NCI-H510A treated with DMSO at 0.1 percent for 48 hours (cell line): ENCODE measurements at places on chromosomes 7 and 10.

- no peak for DNase-seq
Observed at GRCh38 chr10:22568928-22569327, 145.4 kb downstream of the PIP4K2A start.

- DNase-seq, result no peak
Observed at GRCh38 chr7:33810356-33810755, 95.0 kb upstream of the BMPER start.

DNA sequence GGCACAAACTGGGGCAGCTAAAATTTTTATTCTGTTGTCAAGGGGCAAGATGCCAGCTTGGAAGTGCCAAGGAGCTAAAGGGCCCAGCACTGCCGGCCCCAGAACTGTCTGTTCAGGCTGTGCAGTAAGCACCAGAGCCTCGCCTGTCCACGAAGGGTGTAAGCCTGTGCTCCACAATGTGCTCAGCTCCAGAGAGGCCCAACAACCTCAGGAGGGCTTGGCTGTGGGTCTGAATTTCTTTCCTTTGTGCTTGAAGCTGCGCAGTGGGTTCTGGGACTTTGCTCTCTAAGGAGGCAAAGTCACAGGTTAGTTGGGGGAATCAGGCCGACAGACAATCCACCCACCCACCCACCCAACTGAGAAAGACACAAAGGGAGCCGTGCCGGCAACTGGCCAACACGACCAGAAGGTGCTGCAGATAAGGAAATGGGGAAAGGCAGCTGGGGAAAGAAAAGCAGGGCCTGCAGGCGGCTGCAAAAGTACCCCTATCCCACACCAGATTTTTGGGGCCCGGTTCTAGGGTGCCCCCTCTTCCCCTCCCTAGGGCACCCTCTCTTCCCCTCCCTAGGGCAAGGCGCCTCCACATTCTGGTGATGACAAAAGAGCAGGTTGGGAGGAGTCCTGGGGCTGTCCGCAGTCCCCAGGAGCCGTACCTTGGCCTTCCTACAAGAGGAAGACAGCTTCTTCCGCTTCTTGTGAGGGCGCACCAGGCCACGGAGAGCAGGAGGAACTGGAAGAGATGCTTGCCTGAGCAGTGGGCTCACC is 7.7 kb downstream of the DDX56 start:
- no peak for DNase-seq

DNA sequence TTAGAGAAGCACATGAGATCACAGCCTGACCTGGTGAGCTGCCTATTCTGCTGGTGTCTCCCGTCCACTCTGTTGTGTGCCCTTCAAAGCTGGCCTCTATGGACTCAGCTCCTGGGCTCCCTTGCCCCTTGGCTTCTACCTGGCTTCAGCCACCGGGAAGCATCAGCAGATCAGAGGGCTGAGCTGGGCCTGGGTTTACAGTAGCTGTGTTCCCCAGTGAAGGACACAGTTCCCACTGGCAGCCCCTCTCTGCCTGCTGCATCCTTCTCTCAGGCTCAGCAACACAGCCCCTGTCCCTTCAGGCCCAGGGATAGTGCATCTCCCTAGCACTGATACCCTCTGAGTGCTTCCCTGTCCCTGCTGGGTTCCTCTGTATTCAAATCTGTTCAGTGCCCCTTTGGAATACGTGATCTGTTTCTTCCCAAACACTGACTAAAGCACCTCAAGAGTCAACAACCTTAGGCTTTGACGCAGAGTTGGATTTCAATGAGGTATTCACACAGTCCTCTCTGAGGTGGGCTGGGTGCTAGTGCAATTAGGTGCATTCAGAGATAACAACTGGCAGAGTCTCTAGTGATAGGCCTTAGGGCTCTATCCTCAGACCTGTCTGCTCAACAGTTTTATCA is 109.8 kb downstream of the GRID1 start:
- no peak for DNase-seq

- DNase-seq, result no peak
Observed at GRCh38 chr7:17030559-17030958, 148.8 kb upstream of the AGR3 start.

- no peak for DNase-seq
Observed at GRCh38 chr10:58107506-58107905, 160.2 kb downstream of the IPMK start.

- DNase-seq, result no peak
Observed at GRCh38 chr10:5650664-5651387, 15.6 kb downstream of the ASB13 start.

DNA sequence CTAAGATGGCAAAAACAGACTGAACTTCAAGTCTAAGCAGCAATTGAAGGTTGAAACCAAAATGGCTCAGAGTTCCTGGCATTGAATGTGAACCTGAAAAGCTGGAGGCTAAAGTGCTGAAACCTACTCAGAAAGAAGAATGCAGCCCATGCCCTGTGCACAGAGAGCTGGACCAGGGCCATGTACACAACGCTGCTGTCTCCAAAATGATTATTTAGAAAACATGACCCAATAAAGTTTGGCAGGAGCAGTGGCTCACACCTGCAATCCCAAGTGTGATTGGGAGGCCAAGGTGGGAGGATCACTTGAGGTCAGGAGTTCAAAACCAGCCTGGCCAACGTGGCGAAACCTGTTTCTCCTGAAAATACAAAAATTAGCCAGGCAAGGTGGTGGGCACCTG is 158.9 kb downstream of the AKR1D1 start:
- no peak for DNase-seq

- no peak for DNase-seq
Observed at GRCh38 chr7:142120524-142120923, 9.0 kb downstream of the MGAM2 start.

GRCh38 chr7:144036302-144036885 is 12.4 kb upstream of the OR2A5 start:
- DNase-seq, result no peak

- no peak for DNase-seq
Observed at GRCh38 chr7:7967886-7968543, 581 bp upstream of the GLCCI1 start.

DNA sequence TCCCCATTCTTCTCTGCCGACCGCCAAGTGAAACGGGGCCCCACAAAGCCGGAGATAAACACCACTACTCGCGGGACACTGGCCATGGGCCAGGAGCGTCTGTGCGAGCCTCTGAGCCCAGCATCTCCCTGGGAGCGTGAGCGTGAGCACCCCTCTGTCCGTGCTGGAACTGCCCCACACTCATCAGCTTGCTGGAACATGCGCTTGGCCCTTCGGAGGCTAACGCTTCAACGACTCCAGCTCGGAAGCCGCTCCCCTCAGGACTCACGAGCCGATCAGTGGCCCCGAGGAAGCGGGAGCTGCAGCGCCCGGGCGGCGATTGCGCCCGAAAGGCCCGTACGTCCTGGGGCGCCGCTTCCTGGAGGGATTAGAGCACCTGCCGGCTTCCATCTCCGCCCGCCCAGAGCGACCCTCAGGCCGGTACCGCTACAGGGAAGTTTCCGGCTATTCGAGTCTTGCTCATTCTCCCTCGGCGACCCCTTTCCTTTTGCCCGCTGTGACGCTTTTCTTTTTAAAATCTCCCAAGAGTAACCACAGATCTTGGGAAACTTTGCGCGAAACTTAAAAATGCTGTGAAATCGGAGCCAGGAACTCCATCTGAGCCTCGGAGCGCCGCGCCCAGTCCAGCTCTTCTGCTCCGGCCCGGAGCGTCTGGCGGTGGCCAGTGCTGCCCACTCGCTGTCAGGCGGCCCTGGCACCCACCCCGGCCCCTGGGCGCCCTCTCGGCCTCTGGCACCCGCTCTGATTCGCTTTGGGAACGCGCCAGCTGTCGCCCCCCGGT is 1.0 kb downstream of the TLL2 start:
- peak; percentile 16 for DNase-seq

GRCh38 chr10:117169480-117169879 is 27.8 kb upstream of the KCNK18 start:
- DNase-seq, result no peak

DNA sequence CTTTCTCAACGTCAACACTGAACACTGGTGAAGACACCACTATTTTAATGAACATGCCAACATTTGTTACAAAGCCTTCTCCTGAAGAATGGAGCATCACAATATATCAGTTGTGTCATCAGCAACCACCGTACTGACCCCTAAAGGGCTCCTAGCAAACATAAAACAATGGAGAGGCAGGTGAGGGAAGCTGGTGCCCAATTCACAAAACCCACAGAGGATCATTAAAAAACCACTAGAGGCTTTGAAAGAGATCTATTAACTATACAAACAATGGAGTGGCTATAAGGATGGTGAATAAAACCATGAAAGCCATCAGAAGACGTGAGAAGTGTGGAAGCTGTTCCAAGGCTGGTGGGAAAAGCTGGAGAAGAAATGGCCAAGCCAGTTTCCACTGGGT is 150.8 kb downstream of the FAM107B start:
- DNase-seq, result peak; percentile 44

DNA sequence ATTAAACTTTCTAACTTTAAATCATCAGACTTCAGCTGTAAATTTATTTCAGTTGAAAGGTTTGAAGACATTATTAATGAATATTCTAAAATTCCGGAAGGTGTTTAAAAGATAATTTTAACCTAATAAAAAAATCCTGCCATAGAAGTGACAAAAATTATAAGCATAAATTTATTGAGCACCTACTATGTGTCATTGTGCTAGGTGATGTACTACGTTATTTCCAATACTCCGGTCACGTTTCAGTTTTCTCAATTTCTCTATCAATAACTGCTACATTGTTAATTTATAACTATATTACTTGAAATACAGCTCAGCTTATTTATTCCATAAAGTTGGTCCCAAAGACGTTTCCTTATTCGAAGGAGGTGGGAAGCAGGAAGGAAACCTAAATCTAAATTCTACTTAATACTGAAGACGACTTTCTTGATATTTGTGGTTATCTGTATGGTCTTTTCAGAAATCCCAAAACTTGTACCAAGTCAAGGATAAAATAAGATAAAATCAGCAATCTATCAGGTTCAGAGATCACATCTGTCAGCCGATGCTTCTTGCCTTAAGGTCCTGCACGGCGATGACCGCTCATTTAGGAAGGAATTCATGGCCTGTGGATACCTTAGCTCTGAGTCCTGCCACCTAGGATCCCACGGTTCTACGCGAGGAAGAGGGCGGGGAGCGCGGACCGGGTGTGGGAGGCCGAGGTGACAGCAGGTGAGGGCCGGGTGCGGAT is 1.2 kb upstream of the ZEB1 start:
- DNase-seq, result no peak

DNA sequence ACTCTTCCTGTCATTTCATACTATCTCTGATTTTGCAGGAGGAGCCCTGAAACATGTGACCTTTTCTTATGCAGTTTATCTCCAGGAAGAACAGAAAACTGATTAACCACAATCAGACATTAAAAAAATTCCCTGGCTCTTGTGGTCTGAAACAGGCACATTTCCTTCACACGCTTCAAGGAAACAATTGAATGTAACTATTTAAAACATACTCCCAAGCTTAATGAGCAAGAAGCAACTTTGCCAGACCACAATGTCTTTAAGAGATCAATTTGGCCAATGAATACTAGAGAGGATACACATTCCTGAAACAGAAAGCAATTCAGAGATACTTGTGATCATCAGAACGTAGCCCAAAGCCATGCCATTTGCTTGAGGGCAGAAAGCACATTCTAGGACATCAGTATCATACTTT is 65.8 kb downstream of the PIP4K2A start:
- DNase-seq, result no peak

DNA sequence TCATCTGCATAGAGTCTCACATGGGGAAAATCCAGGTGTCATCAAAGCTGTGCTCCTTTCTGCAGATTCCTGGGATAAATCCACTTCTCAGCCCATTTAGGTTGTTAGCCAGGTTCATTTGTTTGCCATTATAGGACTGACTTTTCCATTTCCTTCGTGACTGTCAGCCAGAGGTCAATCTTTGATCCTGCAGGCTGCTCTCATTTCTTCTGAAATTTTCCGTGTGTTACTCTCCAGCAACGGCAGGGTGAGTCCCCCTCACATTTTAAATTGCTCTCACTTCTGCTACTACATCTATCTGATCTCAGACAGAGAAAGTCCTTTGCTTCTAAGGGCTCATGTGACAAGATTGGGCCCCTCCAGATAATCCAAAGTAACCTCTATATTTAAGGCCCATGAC is 150.7 kb upstream of the BET1 start:
- DNase-seq, result no peak
